Activated T-cell treated with anti-CD3 and anti-CD28 coated beads for 1 hour (primary cell): ENCODE measurements at places on chromosomes 2 and 18.

- no peak for DNase-seq
Observed at GRCh38 chr2:71995067-71995665, 152.5 kb downstream of the CYP26B1 start.

DNA sequence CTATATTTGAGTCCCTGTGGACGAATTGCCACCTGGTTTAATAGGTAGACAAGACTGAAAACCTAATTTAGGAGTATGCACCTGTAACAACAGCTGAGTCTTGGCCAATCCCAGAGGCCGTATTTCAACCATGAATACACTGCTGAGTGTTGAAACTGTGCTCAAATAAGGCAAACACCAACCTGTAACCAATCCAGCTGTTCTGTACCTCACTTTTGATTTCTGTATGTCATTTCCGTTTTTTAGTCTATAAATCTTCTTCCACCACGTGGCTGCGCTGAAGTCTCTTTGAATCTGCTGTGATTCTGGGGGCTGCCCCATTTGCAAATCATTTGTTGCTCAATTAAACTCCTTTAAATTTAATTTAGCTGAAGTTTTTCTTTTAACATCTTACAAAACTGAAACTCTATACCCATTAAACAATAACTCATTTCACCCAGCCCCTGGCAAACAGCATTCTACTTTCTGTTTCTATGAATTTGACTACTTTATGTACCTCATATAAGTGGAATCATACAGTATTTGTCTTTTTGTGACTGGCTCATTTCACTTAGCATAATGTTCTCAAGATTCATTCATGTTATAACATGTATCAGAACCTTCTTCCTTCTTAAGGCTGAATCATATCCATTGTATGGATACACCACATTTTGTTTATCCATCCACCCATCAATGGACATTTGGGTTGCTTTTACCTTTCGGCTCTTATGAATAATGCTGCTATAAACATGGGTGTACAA, 7.5 kb upstream of the YPEL5 start:
- DNase-seq, result no peak

DNA sequence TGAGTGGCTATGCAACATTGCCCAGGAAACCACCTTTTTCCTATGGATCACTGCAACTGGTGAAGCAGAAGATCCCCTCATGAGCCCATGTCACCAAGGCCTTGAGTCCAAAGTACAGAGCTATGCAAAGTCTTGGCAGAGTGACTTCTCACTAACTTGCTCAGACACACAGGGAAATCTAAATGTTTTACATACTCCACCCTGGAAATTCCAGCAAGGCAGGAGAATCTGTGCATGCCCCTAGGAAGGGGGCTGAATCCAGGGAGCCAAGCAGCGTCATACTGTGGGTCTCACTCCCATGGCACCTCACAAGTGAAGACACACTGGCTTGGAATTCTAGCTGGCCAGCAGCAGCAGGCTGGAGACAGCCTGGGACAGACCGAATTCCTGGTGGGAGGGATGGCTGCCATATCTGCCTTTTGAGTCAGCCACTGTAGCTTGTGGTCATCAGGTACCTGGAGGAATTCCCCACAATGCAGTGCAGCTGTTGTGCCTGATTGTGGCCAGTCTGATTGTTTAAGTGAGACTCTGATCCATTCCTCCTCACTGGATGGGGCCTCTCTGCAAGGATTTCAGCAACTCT, 1817.4 kb downstream of the SUCLG1 start:
- no peak for DNase-seq

- DNase-seq, result no peak
Observed at GRCh38 chr2:58494071-58494501, 253.0 kb upstream of the FANCL start.

DNA sequence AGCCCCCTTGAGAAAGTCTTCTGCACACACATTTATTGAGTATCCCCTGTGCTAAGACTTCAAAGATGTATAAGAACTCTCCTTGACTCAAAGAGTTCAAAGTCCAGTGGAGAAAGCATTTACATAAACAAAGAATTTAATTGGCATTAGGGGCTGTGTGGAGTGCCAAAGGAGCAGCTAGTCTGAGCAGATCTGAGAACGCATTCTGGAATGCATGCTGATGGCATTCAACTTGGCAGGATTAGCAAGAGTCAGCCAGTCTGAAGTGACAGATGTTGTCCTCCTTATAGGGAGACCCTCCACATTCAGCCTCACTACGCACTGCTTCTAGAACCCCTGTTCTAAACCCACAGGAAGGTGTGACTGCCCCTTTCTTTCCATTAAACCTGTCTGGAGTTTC, 191.5 kb downstream of the RAD51AP2 start:
- DNase-seq, result no peak

- DNase-seq, result no peak
Observed at GRCh38 chr2:112674229-112674628, 28.5 kb downstream of the SLC20A1 start.

DNA sequence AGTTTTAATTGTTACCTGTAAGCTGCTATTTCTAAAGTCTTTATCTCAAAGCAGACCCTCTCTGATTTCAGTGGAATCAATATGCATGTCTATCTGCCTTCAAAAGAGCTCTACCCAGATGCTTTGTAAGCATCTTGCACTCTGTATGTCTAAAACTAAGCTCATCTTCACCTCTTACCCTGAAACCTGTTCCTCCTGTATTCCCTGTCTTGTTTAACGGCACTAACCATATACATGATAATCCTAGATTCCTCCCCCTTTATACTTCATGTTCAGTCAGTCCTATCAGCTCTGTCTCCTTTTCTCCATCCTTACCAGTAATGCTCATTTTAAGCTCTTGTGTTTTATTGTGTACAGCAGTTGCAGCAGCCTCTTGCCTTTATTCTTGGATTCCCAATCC, 12.8 kb downstream of the ZC3H15 start:
- DNase-seq, result no peak

DNA sequence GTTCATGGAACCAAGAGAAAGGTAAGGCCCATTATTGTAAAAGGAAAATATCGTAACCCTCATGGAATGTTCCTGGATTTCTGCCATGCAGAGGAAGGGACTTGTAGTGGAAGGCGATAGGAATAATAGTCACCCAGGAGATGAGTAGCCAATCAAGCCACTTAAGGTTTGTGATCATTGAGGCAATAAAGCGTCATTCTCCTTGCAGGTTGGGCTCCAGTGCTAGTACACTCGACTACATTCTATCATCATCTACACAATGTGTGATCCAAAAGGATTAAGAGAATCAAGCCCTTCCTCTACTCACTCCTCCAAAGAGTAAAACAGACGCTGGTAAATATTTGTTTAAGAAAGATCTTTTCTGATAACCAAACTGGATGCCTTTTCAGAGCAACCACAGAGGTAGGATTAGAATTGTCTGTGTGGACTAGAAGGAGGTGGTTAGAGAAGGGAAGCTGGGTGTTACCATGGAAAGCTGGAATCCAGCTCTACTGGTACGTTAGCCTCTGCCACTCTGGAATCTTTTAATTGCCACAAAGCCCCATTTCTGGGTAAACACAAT, 245.7 kb downstream of the IKZF2 start:
- DNase-seq, result no peak

DNA sequence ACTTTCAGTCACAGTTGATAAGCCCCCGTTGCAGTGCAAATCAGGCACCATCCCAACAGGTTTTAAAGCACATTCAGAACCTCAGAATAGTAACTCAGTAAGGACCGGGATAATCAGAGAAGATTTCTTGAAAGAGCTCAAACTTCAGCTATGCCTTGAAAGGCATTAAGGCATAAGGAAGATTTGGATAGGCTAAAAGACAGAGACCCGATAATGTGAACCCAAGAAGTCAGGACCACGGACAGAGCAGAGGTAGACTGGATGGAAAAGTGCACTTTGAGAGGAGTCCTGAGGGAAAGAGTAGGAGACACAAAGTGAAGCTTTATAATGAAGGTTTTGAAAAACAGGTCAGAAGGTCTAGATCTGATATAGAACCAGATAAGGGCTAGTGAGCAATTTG, 36.9 kb upstream of the KLF7 start:
- no peak for DNase-seq

DNA sequence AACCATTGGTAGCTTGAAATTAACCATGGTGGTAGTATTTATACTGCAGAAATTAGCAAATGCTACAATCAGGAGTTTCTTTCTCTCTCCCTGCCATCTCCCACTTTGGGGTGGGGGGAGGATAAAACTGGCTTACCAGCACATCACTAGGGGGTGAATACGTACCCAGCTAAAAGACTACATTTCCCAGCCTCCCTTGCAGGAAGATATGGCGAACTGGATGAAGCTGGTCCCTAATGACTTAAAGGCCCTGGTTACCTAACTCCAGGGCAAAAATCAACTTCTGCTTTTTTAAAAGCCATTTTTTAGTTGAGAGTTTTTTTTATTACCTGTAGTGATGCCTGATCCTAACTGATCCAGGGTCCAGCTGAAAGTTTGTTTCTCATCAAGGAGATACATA, 70.3 kb upstream of the RAB12 start:
- DNase-seq, result no peak

DNA sequence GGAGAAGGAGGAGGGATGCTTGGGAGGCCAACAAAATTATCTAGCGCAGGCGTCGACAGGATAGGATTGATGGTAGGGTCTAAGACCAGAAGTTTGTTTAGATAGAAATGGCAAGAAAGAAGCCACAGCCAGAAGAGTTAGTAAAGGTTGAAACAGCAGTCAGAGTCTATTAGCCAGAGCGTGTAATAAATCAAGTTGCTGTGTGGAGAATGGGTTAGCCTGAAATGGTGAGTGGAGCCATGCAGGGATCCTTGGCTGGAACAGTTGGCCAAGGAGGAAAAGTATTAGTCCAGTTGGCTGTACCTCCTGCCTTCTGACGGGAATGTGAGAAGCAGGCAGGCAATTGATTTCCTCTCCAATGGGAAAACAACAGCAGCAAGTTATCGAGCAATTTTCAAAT, 190.7 kb upstream of the CCDC68 start:
- DNase-seq, result no peak
